ENCODE measurements at places on chromosomes 1 and 21.
A peak's percentile ranks its signal among the peaks of the same experiment; 100 is the strongest.

DNA sequence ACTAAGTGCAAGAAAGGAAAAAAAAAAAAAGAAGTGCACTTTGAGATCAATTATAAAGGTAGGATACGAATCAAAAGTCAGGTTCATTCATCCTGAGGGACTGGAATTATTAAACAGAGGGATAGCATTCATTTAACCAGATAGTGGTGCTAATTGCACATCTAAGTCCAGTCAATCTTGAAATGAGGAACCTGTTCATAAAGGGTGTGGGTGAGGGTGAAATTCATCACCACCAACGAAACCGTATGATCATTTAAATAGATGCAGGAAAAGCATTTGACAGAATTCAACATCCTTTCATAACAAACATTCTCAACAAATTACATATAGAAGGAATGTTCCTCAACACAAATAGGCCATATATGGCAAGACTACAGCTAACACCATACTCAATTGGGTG is 5.6 kb downstream of the CTSS start:
- no peak for DNase-seq

GRCh38 chr1:78688697-78689096 is 39.1 kb downstream of the IFI44 start:
- DNase-seq, result no peak

DNA sequence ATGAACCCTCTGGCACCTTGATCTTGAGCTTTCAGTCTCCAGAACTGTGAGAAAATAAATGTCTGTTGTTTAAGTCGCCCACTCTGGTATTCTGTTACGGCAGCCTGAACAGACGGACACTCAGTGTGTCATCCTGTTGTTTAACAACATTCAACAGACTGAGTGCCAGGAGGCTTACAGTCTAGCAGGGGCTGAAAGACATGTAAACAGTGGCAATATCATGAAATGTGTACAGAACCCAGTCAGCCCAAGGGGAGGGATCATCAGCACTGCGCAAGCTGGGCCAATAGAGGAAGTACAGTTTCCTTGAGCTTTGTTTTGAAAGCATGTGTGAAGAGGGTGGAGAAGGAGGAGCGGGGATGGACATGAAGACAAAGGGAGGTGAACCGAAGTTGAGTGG is 13.6 kb downstream of the DIP2A start:
- DNase-seq, result no peak

DNA sequence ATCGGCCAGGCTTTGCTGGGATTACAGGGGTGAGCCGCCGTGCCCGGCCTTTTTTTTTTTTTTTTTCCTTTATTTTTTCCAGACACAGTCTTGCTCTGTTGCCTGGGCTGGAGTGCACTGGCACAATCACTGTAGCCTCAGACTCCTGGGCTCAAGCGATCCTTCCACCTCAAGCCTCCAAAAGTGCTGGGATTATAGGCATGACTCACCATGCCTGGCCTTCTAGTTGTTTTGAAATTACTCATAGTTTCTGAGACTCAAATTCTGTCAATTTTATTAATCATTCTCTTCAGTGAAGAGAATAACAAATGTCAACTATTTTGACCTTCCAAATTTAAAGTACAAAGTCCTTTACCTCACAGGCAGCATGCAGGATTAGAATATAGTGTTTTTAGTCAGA is 374.5 kb downstream of the PLA2G4A start:
- no peak for DNase-seq

DNA sequence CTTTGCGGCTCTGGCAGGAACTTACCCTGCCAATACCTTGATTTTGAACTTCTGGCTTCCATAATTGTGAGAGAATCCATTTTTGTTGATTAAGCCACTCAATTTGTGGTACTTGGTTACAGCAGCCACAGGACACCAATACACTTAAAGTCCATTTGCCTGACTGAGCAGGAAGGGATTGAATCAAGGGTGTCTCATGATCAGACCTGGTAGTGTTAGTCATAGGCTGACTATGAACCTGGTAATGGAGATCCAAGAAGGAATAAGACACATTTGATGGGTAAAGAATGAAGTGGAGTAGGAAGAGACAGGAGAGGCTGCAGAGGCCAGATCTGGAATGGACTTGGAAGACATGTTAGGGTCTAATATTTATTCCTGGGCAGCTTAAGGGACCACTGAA is 31.2 kb upstream of the MAP1LC3C start:
- no peak for DNase-seq

GRCh38 chr1:17847111-17847510 is 92.0 kb downstream of the ACTL8 start:
- DNase-seq, result no peak

- DNase-seq, result no peak
These were observed 149.2 kb downstream of the ST6GALNAC5 start for GRCh38 chr1:77016386-77016985.

GRCh38 chr1:178931858-178932551 is 61.1 kb upstream of the ANGPTL1 start:
- DNase-seq, result no peak

DNA sequence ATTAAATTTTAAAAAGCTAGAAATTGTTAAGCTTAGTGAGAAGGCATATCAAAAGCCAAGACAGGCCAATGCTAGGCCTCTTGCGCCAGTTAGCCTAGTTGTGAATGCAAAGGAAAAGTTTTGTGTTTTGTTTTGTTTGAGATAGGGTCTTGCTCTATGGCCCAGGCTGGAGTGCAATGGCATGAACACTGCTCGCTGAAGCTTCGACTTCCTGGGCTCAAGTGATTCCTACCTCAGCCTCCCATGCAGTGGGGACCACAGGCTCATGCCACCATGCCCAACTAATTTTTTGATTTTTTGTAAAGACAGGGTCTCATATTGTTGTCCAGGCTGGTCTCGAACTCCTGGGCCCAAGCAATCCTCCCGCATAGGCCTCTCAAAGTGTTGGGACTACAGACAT is 40.3 kb downstream of the TRIM33 start:
- DNase-seq, result no peak

DNA sequence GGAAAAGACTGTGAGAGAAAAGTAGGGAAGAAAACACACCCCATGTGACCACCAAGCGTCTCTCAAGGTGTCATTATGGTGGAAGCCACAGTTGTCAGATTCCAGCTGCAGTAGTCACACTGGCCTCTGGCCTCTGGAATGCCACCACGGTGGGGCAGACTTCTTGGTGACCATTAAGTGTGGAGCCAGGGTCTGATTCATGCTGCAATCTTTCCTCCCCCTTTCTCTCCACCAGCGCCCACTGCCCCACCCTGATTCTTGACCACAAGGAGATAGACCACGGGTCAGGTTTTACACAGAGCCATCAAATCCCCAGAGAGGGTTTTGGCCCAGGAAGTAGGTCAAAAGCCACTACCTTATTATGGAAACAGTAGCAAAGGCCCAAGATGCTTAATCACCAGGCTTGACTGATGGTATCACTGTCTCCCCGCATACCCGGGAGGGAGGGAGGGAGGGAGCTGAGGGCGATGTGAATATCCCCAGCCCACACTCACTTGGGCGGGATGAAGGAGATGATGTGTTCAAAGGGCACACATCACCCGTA is 52.7 kb upstream of the GRHL3 start:
- no peak for DNase-seq

GRCh38 chr1:17719874-17720273 is 35.3 kb upstream of the ACTL8 start:
- DNase-seq, result no peak

DNA sequence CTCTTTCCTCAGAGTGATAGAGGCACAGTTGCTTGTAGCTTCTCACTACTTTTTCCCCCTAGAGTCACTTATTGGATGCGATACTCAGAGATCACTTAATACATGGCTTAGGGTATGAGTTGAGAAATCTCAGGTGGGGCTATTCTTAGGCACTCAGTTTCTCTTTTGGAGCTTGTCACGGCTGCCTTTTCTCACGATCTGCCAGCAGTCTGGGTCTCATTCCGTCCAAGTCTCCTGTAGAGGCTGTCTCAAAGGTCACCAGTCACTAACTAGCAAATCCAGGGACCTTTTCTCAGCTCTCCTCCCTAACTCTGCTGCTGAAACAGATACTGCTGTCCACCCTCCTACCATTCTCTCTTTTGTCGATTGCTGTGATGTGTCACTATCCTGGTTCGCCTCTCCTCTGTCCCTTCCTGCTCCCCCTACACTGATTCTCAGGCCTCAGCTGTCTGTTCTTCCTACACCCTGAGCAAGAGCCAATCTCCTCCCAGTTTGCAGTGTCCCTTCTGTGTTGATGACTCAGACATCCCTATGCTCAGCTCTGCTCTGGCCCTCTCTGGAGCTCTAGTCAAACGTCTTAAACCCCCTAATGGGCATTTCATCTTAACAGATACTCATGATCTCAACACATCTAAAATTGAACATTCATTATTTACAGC is 12.4 kb downstream of the ATP1A2 start:
- no peak for DNase-seq

GRCh38 chr1:168303716-168304540 is 23.3 kb downstream of the TBX19 start:
- DNase-seq, result no peak

GRCh38 chr1:152002960-152003359 is 9.3 kb upstream of the S100A10 start:
- peak; percentile 55 for DNase-seq

- no peak for DNase-seq
These were observed 402 bp downstream of the C21orf58 start for GRCh38 chr21:46323227-46323709.

- DNase-seq, result no peak
These were observed 246.9 kb upstream of the TMEM51 start for GRCh38 chr1:14906665-14907064.

- DNase-seq, result no peak
These were observed 485.2 kb downstream of the PLPP3 start for GRCh38 chr1:56094168-56094567.

DNA sequence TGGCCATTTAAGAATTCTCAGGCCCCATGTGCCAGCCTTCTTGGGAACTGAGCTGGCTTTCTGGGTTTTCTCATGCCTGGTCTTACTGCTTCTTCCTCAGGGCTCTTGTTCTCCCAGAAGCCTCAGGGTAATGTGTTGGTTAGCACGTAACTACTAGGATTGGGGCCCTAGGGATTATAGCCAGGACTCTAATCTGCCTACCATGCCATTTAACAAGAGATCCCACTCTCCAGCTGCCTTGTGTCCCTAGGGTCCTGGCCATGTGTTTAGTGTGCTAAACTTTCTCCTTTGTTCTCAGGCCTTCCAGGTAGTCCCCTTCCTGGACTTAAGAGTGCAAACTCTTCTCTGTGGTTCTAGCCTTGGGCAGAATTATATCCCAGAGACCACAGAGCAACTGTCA is 2.2 kb upstream of the SH3BGRL3 start:
- DNase-seq, result no peak

GRCh38 chr1:24018611-24019580 is 38.8 kb upstream of the SRSF10 start:
- DNase-seq, result peak; percentile 84

GRCh38 chr1:87927391-87928280 is 599.0 kb downstream of the LMO4 start:
- DNase-seq, result no peak

DNA sequence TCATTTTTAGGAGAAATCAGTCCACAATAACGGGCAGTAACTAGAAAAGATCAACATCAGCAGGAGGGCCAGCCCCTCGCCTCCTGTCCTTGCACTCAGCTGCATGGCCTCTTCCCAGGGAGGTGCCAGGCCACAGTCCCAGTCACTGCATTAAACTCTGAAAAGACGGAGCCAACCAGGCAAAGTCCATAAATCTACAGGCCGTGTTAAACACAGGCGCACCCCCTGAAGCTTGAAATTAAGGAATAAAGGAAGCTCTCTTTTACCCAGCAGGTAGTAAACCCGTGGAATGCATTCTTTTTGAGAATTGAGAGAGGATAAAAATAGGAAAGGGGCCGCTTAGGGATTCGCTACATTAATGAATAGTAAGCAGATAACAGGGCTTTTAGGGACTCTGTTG is 18.4 kb downstream of the H6PD start:
- no peak for DNase-seq

- no peak for DNase-seq
These were observed 90.3 kb downstream of the SCMH1 start for GRCh38 chr1:41151846-41152245.
